ENCODE measurements at places on chromosomes 7 and 10.

DNA sequence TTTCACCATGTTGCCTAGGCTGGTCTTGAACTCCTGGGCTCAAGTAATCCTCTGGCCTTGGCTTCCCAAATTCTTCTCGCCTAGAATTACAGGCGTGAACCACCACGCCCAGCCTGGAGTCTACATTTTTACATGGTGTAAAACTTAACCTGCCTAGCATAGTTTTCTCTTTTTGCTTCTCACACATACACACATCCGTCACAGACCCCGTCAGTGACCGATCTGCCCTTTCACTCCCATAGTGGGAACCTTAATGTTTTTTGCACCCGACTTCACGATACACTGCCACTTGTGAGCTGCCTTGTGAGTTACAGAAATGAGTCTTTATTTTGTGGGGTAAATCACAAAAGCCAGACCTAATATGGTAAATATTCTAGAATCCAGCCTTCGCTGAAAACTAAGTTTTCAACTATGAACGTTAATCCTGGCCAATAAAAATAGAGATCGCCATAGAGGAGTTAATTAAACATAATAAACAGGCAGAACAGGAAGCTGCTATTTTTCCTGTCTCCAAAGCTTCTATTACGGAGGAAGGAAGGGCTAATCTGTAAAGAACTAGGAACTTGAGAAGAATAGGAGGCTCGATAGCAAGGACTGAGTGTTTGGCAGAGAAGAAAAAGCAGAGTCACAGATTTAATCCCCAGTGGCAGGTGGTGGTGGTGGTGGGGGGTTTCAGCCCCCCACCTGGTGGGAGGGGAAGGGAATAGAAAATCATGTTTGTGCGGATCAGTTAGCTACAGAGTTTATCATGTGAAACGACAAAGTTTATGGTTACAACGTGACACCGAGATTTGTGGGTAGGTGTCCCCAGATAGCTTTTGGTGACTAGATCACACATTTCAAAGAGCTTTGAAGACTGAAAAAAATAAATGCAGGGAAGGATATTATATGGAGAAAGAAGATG is 14.7 kb upstream of the FAM171A1 start:
- no peak for DNase-seq

DNA sequence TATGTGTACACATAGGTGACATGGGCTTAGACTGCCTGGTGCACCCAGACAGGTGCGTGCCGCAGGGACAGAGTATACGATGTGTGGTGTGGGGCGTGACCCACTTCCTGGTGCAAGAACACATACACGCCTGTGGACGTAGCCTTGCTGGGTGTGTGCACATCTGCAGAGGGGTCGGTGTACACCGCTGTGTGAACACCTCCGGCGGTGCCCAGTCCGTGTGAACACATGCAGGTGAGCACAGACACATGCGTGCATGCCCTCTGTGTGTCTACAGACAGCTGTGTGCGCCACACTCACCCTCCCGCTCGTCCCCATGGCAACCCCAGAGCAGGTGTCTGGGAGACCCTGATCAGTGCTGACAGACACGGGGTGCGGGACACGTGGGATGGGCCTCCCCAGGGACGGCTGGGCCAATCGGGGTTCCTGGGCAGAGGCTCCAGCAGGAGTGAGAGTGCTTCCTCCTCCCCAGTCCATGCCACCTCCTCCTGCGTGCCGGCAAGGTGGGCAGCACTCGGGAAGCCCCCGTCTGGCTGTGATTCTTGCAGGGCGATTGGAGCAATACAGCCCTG is 23.4 kb downstream of the ELFN1 start:
- DNase-seq = peak; percentile 14

DNA sequence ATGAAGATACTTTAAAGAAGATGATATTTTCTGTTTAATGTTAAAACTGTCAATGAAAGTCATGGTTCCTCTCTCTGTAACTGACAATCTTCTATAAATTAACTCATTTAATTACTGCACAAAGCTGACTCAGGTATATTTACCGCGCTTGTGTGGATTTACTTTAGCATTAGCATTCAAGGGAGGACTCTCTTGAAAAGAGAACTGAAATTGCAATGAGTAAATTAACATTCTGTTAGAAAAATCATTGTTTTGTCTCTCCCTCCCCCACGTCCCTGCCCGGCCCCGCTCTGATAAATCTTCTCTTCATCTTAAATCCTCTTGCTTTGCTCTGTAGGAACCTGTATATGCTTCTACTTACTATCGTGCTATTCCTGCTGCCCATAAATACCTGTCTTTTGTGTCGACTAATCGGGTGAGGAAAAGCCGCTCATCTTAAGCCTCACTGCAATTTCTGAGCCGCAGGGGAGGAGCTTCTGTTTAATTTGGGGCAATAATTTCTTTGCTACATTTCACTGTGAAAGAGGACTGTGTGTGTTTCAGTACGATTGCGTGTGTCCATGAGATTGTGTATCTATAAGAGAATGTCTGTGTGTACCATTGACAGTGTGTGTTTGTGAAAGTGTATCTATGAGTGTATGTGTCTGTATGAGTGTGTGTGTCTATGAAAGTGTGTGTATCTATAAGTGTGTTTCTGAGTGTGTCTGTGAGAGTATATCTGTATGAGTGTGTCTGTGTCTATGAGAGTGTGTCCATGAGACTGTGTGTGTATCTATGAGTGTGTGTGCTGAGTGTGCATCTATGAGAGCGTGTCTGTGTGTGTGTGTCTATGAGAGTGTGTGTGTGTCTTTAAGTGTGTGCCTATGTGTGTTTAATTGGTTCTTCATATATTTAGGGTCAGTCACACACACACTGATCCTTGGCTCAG is 46.5 kb upstream of the LYZL2 start:
- DNase-seq = no peak

DNA sequence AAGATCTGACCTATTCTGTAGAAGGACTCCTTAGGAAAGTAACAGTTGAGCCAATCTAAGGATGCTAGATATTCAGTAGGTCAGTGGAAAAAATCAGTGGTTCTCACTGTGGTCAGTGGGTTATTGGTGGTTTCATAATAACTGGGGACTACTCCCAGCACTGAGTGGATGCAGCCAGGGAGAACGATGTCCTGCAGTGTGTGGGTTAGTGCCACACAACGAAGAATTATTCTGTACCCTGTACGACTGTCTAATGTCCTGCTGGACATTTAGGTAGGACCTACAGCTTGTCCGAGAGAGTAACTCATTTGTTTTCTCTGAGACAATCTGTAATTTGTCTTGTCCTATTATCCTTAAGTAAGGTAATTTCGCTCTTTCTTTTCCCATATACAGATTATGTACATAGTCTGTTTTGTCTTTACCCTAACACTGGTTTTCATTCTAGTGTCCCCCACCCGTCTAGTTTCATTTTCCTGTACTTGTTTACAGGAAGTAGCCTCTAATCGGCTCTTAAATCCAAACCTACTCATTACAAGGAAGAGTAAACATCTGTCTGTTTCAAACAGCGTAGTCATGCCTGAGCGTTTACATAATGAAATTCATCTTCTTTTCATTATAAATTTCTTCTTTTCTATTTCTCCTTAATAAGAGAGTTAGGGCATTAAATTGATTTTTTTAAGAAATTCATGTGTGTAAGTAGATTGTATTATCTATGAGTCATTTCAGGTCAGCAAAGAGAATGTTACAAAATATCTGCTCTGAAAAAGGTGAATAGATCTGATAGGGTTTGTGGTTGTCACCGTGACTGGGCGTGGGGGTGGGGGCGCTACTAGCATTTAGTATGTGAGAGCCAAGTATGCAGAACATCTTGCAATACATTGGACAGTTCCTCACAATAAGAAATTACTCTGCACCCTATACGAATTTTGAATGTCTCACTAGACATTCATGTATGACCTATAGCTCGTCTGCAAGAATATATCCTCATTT is 8.3 kb upstream of the ZC3HAV1L start:
- peak; percentile 72 for DNase-seq

DNA sequence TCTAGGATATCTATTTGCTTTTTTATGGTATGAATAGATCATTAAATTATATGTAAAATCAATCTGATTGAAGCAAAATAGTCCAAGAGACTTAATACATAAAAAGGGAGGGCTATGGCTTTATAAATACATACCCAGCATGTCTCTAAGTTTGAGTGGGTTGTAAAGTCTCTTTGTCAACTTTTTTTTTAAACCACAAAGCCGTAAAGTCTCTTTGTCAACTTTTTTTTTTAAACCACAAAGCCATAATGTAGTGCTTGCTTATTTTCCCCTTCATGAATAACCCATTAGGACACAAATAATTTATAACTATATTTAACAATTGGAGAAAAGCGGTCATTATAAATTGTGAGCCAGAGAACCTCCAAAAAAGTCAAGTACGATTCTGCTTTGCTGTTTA is 5.7 kb downstream of the HECTD2 start:
- DNase-seq = no peak

DNA sequence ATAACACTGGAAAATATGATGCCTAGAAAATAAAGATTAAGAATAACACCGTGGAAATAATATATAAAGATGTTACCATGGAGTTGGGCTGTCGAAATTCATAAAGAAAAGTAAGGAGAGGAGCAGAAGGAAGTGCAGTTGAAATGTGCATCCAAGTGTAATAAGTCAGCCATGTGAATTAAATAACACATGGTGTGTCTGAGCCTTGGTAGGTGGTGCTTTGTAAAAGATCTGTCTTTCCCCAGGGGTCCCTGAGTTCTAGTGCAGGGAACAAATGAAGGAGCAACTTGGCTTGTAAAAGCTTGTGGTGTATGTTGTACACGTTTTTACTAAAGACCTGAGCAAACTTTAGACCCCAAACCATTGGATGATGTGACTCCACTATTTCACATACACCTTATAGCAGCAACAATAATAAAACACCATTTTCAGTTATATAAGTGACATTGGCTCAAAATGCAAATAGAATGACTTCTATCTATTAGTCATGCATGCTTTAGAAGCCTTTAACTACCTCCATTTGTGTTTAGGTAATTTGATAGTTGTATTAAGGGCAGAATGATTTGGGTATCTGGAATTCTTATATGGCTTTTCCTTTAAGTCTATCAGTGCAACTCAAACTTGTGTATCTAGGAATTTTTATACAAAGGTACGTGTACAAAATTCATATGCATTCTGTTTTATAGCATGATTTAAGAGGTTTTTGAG is 11.3 kb downstream of the STARD3NL start:
- no peak for DNase-seq

DNA sequence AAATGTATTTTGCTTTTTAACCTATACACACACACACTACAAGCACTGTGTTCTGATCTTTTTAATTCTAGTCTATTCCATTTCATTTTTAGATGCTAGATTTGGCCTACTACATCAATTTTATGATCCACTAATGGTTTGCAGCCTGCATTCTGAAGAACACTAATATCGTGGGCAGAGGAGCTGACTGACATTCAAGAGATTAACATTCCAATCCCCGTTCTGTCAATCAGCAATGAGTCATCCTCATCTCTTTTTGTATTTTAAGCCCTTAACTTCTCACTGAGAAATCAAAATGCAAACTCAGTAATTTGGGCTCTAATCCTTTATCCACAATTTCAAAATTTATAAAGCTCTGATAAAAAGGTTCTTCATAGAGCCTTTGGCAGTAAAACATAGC is 47.1 kb upstream of the GAD2 start:
- no peak for DNase-seq

DNA sequence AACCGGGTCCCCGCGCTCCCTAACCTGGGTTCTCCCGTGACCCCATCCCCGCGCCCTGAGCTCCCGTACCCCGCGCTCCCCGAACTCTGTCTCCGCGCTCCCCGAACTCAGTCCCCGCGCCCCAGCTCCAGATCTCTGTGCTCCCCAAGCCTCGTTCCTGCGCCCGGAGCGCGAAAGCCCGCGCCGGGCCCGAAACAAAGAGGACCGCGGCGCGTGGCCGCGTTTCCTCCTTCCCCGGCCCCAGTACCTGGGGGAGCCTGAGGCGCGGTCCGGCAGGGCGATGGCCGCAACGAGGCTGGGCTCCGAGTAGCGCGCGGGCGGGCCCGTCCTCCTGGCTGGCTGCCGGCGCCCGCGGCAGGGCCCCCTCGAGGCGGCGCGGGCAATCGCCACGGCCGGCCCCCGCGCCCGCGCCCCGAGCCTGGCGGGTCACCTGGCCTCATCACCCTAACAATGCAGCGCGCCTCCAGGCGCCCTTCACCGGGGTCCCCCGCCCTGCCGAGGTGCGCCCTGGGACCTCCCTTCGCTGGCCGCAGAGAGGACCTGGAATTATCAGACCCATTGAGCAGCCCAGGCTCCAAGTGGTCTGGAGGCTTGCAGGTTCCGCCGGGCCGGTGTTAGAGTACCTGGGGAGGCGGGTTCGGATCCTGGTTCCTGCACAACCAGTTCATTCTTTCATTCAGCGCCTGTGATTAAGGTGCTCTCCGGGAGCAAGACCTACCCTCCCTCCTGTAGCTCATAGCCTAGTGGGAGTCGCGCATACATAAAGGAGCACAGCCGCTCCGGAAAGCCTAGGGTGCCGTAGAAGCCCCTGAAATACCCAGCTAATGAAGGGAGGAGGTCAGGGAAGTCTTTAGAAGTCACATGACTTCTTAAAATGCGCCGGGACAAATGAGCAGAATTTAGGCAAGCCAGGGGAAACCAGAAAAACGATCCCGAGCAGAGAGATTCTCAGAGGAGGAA is at the start of gene TNS3:
TNS3 (minus strand) TSS at position 308 of the 960 bp plus-strand sequence. CDS start 142,475 bp downstream, outside the sequence.
- no peak for DNase-seq
